ENCODE measurements at places on chromosomes 3 and 15.

DNA sequence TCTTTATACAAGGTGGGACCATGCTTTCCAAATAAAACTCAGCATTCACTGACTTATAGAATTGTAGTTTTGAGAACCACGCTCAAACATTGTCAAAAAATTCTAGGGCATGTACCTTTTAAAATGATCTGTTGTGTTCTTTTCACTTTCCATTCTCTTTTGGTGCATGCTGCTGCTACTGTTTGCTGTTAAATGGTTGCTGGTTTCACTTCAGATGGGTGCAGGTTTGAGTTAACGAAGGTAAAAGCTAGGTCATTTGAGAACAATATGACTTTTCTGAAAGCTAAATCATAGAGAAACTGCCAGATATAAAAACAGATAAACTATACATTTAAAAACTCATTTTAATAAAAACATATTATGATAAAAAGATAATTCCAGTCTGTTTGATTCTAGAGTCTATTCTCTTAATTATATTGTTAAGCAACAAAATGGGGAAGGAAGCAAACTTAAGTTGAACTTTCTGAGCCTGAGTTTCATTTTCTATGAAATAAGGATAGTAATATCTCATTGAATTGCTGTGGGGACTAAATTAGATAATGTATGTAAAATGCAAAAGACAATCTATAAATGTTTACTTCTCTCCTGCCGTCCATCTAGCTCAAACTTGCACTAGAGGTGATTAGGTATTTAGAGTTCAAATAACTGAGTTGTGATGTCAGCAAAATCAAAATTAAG is 82.4 kb downstream of the OXSM start:
- DNase-seq: no peak

DNA sequence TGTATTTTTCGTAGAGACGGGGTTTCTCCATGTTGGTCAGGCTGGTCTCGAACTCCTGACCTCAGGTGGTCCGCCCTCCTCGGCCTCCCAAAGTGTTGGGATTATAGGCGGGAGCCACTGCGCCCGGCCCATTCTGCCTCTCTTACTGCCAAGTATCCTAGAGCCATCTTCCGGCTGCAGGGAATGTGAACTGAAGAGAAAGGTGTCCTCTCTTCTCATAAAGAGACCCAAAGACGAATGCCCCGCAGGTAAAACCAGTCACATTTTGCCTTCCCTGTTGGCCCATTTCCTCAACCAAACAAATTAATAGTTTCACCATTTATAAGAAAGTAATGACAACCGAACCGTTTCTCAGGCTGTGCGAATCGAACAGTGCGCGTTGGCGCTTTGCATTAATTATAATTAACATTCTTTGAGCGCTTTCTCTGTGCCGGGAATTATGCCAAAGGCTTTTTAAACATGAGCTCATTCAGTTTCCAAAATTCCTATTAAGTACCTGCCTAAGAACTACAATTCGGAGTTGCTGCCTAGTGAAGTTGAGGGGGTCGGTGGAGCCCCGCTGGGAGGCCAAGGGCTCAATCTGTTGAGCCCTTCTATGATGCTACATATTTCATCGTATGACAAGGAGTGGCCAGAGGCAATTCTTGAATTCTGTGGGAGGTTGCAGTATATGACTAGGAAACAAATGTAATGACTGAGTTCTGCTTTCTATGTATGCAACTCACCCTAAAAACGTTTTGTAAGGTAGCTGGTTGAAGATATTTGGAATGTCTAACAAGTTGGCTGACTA is 819 bp upstream of the RPL24 start:
- DNase-seq: no peak

- DNase-seq: no peak
These were observed 241.2 kb upstream of the LRRC3B start for GRCh38 chr3:26381411-26381810.

DNA sequence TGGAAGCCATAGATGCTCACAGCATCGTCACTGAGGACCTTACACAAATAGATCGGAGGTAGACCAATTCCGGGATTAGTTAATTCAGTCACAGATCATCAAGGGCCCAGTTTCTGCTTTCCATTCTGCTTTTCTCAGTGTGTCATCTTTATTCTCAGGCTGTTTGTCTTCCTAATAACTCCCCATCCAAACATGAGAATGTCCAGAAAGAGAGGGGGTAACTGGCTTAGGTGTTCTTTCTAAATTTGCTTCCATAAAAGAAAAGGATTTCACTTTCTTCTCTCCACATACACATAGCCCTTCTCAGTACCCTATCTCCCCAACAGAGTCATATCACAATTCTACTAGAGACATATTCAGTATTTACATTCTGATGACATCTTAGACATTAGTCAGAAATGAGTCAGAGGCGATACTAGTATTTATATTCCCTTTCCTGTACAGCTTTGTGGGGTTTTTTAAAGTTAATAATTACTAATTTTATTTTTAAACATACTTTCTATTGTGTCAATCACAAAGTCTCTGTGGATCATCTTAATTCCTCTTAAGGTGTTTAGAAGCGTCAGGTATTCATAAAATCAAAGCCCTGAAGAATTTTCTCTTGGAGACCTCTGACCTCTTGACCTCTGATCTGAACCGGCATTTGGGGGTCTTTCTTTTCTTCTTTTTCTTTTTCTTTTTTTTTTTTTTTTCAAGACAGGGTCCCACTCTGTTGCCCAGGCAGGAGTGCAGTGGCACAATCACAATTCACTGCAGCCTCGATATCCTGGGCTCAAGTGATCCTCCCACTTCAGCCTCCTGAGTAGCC is 24.3 kb upstream of the IL12A start:
- DNase-seq: no peak

- no peak for DNase-seq
These were observed 96.0 kb downstream of the CCNL1 start for GRCh38 chr3:157063926-157064325.

- DNase-seq: no peak
These were observed 15.2 kb downstream of the P2RY1 start for GRCh38 chr3:152849996-152850578.

GRCh38 chr3:10335871-10336622 is 15.1 kb upstream of the SEC13 start:
- DNase-seq: no peak

DNA sequence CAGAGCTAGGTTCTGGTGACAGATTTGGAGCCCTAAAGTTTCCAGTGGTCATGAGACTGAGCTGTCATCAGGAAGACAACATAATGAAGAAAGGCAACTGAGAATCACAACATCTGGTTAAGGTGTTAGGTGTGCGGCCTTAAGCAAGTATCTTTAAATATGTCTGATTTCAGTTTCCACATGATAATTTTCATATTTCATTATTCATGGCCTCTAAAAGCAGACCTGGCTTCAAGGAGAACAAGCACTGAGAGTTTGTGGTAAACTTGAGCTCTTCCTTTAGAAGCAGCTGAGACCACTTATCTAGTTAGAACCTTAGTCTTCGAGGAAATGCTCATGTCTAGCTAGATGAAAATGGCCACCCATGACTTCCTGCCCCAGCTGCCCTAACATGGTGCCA is 25.7 kb upstream of the MYLK start:
- DNase-seq: no peak

GRCh38 chr15:60840703-60841411 is 361.9 kb upstream of the ICE2 start:
- DNase-seq: peak; percentile 29

DNA sequence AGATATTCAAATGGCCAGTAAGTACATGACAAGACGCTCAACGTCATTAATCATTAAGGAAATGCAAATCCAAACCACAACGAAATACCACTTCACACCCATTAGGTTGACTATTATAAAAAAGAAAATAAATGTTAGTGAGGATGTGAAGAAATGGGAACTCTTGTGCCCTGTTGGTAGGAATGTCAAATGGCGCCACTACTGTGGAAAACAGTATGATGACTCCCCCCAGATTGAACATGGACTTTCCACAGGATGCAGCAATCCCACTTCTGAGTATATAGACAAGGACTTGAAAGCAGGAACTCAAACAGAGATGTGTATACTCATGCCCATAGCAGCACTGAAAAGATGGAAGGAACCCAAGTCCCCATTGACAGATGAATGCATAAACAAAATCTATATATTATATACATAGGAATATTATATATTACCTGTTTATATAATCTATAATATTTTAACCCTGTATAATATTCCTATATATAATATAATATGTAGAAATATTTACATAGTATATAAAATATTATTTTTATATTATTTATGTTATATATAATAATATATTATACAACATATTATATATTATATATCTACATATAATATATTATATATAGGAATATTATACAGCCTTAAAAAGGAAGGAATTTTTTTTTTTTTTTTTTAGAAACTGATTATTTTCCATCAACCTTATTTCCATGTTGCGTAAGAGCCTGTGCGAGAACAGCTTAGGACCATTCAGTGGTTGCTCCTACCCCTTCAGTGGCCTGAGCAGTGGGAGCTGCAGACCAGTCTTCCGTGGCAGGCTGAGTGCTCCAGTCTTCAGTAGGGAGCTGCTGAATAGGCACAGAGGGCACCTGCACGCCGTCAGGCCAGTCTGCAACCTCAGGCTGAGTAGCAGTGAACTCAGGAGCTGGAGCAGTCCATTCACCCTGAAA is 17.6 kb upstream of the PIGZ start:
- DNase-seq: no peak

DNA sequence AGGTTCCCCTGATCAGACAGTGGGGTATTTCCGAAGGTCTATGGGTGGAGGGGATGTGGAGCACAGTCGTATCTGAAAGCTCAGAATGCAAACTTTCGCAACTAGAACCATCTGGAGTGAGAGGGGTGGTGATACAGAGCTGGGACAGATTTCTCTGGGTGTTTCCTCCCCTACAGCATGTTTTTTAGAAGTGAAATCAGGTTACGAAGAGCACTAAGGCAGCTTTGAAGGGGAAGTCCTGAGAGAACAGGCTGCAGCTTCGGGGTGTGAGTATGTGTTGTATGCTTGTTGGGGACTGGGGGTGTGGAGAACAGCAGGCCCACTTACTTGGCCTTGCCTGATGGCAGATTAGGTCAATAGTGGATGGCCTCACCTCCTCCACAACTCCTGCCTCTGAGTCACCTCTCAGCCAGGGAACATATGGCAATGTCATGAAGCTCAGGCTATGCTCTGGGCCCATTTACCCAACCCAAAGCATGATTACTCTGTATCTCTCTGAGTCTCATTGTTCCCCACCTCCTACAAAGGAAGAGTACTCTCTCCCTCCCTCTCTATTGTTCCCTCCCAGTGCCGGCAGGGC is 107.2 kb upstream of the RASGRP1 start:
- no peak for DNase-seq

DNA sequence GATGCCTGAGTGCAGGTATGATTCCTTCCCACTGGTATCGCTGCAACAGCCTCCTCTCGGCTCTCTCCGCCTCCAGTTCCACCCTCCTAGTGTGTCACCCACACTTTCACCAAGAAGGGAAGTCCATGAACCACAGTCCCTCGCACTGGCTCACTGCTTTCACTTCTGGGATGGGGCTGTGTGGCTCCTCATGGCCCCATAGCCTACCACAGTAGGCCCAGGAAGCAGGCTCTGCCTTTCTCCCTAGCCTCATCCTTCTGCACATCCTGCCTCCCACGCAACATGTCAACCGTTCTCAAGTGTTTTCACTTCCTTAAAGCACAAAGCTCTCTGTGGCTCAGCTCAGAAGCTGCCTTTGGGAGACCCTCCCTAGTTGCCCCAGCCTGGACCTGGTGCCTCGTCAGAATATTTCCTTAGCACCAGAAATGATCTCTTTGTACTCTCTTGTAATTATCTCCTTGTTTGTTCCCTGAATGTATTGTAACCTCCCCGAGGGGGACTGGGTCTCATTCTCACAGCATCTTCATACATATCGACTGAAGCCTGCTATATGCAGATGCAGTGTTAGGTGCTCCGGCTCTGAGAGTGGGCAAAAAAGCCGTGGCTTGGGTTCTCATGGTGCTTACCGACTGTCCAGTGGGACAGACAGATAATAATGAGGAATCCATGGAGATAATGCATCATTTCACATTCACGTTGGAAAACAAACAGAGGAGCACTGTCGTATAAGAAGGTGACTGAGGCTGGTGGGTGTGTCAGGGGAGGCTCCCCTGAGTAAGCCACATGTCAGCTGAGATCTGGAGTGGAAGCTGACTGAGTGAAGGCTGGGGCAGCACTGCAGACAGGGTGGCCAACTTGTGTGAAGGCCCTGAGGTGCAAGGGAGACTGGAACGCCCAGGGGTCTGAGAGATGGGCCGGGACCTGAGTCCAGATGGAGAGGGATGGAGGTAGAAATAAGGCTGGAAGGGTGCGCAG is 107.1 kb downstream of the DGKG start:
- peak; percentile 29 for DNase-seq

DNA sequence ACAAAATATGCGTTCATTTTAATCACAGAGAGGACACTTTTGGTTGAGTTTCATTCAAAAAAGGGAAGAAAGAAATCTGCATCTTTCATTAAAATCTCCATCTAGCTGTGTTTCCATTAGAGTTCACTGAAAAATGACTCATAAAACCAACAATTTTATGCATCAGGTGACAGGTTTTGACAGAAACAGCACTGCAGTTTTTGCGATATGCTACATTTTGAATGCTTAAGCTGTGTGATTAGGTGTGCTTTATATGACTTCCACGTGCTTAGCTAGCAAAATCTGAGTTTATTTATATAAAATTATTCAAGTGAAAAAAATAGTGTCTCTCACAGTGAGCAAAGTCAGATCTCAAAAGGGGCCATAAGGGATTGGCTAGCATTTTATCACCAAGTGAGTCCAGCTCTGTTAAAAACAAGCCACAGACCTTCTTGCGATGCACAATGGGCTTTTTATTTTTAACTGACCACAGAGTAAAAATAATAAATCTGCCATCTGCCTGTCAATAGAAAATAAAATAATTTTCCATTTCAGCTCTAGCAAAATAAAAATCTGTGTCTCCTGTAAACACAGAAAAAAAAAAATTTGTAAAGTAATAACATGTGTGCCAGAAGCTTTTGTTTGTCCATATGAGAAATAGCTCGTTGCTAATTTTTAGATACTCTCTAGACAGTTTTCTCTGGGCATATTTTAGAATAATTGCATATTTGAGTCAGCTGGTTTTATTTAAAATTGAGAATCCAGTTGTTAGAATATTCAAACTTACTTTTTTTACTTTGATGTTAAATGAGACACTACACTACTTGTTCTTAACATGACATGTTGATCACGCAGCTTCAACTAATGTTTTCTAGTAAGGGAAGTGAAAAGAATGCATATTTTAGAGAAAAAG is 409.8 kb downstream of the ROBO2 start:
- DNase-seq: no peak

DNA sequence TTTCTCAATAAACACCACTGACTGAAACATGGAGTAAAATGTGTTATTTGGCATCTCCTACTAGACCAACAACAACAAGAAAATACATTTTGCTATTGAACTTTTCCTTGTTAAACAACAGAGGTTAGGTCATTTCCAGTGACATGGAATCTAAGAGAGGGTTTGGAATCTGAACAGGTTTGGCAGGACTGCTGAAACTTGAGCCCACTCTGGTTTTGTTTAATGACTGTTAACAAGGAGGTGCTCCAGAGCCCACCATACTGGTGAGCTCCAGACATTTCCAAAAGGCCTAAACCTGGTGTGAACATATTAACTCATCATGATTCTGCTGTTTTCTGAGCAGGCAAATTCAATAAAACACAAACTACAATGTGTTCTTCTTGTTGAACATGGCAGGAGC is 330.7 kb upstream of the TRIM42 start:
- no peak for DNase-seq

- DNase-seq: no peak
These were observed 58.3 kb upstream of the ALDH1A3 start for GRCh38 chr15:100821327-100821726.

GRCh38 chr3:63076357-63076756 is 201.1 kb upstream of the CADPS start:
- no peak for DNase-seq
